COR-L47 (cell line): ENCODE measurements at places on chromosomes 5 and 9.

- no peak for DNase-seq
These were observed 178.4 kb upstream of the MAST4 start for GRCh38 chr5:66417781-66418180.

GRCh38 chr5:86596476-86596875, 21.3 kb upstream of the COX7C start:
- no peak for DNase-seq

GRCh38 chr9:93983875-93984274, 28.7 kb upstream of the BARX1 start:
- DNase-seq: no peak

DNA sequence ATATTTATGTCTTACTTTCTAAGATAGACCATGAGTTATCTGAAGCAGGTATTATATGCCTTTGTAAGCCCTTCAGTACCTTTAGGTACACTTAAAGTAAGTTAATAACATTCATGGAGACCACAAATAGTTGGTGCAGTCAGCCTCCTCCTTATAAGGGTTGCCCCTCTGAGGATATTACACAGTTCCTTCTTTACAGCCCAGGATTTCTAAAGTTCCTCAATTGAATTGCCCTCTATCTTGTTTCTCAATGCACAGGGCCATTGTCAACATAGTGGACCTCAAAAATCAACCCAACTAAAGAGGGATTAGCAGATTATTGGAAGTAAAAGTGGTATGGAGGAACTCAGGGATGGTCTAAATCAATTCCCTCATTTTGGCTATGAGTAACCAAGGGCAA, 50.3 kb downstream of the HMHB1 start:
- no peak for DNase-seq

DNA sequence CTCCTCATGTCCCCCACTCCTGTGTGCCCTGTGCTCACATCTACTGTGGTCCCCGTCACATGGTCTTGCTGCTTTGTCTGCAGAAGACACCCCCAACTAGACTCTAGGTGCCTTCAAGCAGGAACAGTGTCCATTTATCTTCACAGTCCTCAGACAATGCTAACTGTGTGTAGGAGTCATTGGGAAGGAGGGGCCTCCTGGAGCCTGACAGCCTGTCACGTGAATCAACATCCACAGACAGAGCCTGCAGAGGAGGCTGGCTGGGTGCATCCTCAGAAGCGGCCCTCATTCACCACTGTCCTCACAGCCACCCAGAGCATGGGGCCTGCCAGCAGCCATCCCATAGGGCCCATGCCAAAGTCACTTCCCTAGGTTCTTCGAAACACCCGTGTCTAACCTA, 98.7 kb downstream of the MED10 start:
- DNase-seq: no peak

- DNase-seq: no peak
These were observed 739.3 kb upstream of the ZNF608 start for GRCh38 chr5:125485771-125486170.

DNA sequence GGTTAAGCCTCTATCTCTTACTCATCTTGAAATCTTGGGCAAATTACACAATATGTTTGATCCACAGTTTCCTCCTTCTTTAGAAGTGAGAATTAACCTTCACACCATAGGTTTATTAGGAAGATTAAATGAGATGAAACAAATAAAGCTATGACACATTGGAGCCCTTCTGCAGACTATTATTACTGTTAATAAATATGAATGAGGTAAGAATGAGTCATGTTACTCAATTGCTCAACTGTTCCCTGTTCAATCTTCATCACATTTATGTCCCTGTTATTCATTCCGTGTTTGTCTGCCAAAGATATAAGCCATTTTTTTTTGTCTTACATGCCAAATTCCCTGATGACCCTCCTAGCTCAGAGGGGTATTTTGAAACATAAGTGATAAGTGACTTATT, 52.1 kb upstream of the PAPPA start:
- DNase-seq: no peak

- peak; percentile 24 for DNase-seq
These were observed 54.4 kb upstream of the RUFY1 start for GRCh38 chr5:179495906-179496455.

GRCh38 chr5:152332716-152333460, 72.2 kb downstream of the NMUR2 start:
- peak; percentile 78 for DNase-seq

DNA sequence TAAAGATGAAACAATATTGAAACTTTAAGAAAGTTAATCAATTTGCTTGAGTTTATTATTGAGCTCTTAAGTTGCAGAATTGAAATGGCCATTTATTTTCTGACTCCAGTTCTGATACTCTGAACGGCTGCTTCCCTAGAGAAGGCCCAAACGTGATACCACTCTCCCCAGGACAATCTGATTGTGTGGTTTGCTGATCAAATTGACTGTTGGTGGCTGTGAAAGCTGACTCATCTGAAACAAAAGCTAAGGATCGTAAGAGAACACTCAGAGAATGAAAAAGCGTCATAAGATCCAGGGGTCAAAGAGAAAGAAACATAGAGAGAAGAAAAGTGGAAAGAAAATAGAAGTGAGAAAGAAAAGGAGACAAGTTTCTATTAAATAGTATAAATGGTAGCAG, 147.2 kb downstream of the IZUMO3 start:
- DNase-seq: no peak

DNA sequence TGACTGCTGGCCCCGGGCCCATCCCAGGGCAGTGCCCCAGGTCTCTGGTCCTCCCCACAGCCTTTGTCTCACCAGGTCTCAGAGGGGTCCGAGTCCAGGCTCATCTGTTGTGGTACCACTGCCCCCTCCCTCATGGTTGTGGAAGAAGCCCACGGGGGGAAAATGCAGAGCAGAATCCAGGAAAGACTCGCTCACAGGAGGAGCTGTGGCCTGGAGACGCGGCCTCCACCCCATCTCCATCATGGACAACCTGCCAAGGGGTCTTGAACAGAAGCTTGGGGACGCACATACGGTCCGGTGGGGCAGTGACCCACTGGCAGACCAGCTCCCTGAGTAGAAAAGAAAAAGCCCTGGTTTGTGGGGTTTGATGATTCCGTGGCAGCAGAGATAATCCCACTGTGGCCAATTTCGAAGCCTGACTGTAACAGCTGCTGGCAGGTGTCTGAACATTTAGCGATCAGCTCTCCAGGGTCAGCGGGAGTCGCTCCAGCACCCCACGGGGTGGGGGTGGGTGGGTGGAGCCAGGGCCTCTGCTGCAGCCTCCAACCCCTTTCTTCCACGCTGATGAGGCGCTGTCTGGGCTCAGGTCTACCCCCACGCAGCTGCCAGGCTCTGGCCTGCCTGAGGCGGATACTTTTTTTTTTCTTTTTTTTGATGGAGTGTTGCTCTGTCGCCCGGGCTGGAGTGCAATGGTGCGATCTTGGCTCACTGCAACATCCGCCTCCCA, 1.9 kb upstream of the GRIN1 start:
- DNase-seq: no peak
